ENCODE measurements at places on chromosomes 16 and 17.

- no peak overlapping the region for H3K4me3 ChIP-seq
- peaks cover 94% of the 10 kb centered on the region for H3K36me3 ChIP-seq
- H3K27ac ChIP-seq = no peak overlapping the region
- no peaks in the 10 kb centered on the region for H3K27me3 ChIP-seq
- H3K4me1 ChIP-seq = peaks cover 4% of the 10 kb centered on the region
- DNase-seq = peak; percentile 86
Observed at GRCh38 chr16:85659805-85660511, 28.8 kb downstream of the GINS2 start.

DNA sequence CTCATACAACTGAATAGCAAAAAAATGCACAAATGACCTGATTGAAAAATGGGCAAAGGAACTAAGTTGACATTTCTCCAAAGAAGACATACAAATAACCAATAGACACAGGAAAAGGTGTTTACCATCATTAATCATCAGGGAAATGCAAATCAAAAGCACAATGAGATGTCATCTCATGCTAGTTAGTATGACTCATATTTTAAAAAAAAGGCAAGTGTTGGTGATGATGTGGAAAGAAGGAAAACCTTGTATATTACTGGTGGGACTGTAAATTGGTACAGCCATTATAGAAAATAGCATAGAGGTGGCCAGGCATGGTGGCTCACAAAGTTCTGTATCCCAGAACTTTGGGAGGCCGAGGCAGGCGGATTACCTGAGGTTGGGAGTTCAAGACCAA lies 232.5 kb upstream of the ZFHX3 start:
- no peaks in the 10 kb centered on the region for H3K4me1 ChIP-seq
- no peaks in the 10 kb centered on the region for H3K36me3 ChIP-seq
- H3K27me3 ChIP-seq = no peaks in the 10 kb centered on the region
- no peak for DNase-seq

DNA sequence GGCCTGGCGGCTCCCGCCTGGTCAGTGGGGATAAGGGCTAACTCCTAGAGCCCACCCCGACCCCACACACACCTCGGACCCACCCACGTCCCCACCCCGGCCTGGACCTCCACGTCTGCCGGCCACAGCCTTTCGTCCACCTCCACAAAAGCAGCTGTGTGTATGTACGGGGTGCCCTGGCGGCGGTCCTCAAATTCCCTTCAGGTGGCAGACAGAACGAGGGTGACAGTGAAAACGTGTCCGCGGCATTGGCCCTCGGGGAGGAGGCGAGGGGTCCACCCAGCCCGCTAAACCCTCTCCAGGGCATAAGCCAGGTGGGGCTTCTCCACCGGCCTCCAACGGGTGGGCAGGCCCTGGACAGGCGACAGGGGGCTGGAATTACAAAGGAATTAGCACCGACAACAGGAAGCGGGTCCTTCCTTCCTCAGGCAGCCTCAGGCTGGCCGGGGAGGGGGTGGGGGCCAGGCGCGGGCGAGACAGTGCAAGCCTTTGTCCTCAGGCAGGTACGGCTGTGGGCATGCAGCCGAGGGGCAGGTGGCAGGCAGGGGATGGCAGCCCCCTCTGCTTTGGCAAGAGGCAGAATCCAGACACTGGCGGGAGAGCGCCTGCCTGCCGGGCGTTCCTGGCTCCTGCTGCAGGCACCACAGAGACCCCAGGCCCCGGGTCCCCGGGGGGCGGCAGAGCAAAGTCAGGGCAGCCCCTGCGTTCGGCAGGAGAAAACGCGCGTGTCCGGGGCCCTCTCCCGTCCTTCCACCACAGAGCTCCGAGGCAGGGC lies 12.3 kb upstream of the PITPNA start:
- H3K27me3 ChIP-seq = no peaks in the 10 kb centered on the region
- H3K4me3 ChIP-seq = peak overlapping the region; percentile 8
- no peak for DNase-seq

- no peaks in the 10 kb centered on the region for H3K36me3 ChIP-seq
- peaks cover 76% of the 10 kb centered on the region for H3K27me3 ChIP-seq
- DNase-seq = no peak
- peaks cover 70% of the 10 kb centered on the region for H3K4me1 ChIP-seq
Observed at GRCh38 chr16:73065632-73066330, 17.9 kb upstream of the ZFHX3 start.

- peaks cover 60% of the 10 kb centered on the region for H3K4me1 ChIP-seq
- DNase-seq = no peak
- peak overlapping the region; percentile 86 for H3K4me3 ChIP-seq
- peaks cover 28% of the 10 kb centered on the region for H3K36me3 ChIP-seq
Observed at GRCh38 chr17:56910509-56911235, 3.2 kb downstream of the TRIM25 start.

DNA sequence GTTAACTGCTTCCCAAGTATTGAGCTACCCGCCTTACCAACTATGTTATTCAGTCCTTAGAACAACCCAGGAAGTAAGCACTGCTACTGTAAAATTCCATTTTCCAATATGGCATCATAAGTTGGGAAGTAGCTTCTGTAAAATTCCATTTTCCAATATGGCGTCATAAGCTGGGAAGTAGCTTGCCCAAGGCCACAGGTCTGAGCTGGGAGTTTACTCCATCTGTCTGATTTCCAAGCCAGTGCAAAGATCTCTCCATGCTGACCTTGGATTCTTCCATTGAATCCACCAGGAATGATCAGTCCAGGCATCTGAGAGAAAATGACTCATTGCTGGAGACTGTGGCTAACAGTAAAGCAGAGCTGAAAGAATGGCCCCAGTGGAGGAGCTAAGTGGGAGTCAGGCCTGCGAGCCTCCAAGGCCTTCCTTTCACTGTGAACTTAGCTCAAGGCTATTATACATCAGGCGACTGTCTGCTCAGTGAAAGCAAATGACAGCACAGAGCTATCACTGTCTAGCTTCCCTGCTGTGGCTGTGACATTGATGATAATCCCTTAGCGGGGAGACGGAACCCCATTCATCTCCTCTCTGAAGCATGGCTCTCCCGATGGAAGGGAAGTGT lies 430.4 kb downstream of the HAPSTR1 start:
- no peaks in the 10 kb centered on the region for H3K27me3 ChIP-seq
- no peaks in the 10 kb centered on the region for H3K36me3 ChIP-seq
- no peak overlapping the region for H3K4me3 ChIP-seq
- no peak overlapping the region for H3K27ac ChIP-seq
- DNase-seq = no peak
- H3K4me1 ChIP-seq = no peaks in the 10 kb centered on the region

DNA sequence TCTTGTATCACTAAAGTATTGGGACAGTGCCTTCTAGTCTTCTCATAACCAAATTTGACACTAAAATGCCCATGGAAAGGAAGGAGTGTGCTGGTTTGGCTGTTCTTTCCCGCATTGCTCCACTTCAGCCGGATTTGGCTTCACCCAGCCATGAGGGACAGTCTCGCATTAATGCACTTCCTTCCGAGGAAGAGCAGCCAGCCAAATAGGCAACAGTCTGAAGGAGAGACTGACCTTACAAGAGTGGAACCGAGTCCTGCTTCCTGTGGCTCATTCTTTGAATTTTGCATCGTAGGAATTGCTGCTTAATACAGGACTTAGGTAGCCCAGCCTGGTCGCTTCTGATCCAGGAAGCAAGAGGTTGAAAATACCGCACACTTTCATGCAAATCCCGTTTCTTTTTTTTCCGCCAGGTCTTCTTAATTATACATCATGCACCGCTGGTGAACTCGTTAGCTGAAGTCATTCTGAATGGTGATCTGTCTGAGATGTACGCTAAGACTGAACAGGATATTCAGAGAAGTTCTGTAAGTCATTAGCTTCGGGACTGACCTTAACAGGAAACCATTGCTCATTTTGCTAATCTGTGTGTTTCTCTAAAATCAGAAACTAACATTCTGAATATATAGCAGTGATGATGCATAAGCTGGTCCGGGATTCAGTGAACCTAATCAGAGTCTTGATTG lies 38.2 kb downstream of the CLEC16A start:
- no peak overlapping the region for H3K4me3 ChIP-seq
- peak overlapping the region; percentile 67 for H3K27ac ChIP-seq
- H3K4me1 ChIP-seq = peaks cover 38% of the 10 kb centered on the region
- peaks cover 9% of the 10 kb centered on the region for H3K36me3 ChIP-seq

- H3K36me3 ChIP-seq = peaks cover 19% of the 10 kb centered on the region
- H3K4me3 ChIP-seq = no peak overlapping the region
- H3K4me1 ChIP-seq = peaks cover 47% of the 10 kb centered on the region
- no peak for DNase-seq
Observed at GRCh38 chr16:55503726-55504550, 4.9 kb upstream of the LPCAT2 start.

DNA sequence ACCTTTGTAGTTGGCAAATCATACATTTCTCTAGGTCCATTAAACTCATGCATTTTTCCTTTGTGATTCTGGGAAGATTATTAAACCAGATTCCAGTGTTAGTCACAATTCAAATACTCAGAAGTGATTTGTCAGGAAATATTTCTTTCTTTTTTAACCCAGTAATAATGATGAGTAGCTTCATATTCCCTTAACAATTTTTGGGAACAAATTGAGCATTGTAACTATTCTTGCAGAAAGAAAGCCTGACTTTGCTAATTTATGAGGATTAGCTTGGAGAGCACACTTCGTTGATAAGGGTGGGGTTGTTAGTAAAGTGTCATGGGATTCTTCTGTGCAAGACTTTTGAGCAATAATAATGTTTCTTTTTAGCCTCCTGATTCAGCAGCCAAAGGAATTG lies 18.7 kb upstream of the KRT24 start:
- no peaks in the 10 kb centered on the region for H3K36me3 ChIP-seq
- no peaks in the 10 kb centered on the region for H3K27me3 ChIP-seq
- no peaks in the 10 kb centered on the region for H3K4me1 ChIP-seq
- no peak overlapping the region for H3K4me3 ChIP-seq
- no peak for DNase-seq
- H3K27ac ChIP-seq = no peak overlapping the region

Measured in suprapubic skin (tissue), 4 donors.